ENCODE measurements at places on chromosomes 5 and 9.
A peak's percentile ranks its signal among the peaks of the same experiment; 100 is the strongest.

DNA sequence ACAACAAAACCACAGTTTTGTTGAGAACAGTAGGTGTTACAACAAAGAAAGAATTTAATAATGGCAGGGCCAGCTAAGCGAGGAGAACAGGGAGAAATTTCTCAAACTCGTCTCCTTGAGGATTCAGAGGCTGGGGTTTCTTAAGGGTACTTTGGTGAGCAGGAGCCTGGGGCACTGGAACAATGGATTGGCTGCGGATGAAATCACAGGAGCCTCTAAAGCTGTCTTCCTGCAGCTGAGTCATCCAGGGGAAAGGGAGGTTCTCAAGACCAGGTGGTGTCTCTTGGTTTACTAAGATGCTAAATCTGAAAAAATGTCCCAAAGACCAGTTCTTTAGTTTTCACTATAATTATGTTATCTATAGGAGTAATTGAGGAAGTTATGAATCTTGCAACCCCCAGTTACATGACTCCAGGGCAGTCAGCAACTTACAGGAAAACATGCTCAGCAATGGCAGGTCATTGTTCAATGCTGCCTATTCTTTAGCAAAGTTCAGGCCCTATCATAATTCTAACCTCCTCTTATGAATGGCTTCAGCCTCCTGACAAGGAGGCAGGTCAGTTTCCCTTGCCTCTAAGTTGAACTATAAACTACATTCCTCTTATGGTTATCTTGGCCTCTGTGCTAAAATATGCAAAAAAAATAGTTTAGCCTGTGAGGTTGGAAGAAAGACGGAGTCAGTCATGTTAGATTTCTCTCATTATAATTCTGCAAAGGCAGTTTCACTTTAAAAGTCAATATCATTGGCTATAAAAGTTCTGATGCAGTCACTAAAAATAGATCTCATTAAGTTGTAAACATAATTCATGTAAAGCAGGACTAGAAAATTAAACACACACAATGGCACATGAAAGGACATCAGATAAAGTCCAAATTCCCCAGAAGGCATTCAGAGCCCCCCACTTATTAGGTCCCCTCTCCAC, 63.3 kb upstream of the CKS2 start:
- peak; percentile 63 for DNase-seq
- H3K36me3 ChIP-seq: no peaks in the 10 kb centered on the region
- H3K4me3 ChIP-seq: no peak overlapping the region
- peak overlapping the region; percentile 23 for H3K27ac ChIP-seq

GRCh38 chr9:136087741-136088480, 7.2 kb downstream of the NACC2 start:
- H3K4me1 ChIP-seq: peaks cover 30% of the 10 kb centered on the region
- H3K27ac ChIP-seq: no peak overlapping the region
- H3K27me3 ChIP-seq: no peaks in the 10 kb centered on the region
- no peaks in the 10 kb centered on the region for H3K36me3 ChIP-seq
- H3K4me3 ChIP-seq: no peak overlapping the region

- no peak for DNase-seq
- H3K27ac ChIP-seq: no peak overlapping the region
- H3K4me3 ChIP-seq: no peak overlapping the region
Observed at GRCh38 chr9:122354536-122355199, 16.2 kb upstream of the PTGS1 start.

DNA sequence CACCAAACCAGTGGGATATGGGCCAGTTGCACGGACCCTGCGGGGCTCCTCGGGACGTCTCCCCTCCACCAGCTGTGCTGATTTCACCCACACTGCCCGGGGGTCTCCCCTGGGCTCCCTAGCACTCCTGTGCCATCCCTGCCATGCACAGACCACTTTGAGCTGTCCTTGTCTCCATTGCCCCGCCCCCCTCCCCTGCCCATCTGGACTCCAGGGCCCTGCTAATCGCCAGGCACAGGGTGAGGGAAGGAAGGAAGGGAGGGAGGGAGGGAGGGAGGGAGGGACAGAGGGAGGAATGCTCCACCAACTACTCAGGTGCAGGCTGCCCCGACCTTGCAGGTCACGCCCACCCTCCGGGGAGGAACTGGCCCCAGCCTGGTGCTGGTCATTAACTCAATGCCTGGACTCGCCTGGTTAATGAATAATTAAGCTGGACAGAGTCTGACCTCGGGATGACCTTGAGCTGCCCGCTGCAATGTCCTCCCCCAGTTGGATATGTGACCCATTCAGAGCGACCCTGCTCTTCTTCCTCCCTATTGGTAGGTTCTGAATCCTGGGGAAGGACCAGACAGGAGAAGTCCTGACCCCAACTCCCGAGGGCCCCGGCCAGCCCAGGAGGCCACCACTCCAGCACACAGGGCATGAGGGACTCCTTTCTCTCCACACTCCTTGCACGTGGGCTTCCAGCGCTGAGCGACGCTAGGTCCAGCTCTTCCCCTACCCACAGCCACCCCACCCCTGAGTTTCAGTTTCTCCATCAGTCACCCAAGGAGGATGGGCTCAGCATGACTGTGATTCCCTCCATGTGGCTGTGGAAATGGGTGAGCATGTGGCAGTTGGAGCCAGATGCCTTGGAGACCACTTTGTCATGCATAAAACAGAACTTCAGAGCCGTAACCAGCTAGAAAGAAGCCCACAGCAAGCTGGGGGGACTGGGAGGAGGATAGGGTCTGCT, 62.1 kb downstream of the C9orf50 start:
- H3K4me1 ChIP-seq: peaks cover 67% of the 10 kb centered on the region
- H3K27me3 ChIP-seq: no peaks in the 10 kb centered on the region
- H3K27ac ChIP-seq: no peak overlapping the region
- DNase-seq: peak; percentile 71
- H3K36me3 ChIP-seq: no peaks in the 10 kb centered on the region

GRCh38 chr5:111439473-111440075, 72.8 kb downstream of the STARD4 start:
- no peak overlapping the region for H3K27ac ChIP-seq
- no peaks in the 10 kb centered on the region for H3K27me3 ChIP-seq
- no peaks in the 10 kb centered on the region for H3K36me3 ChIP-seq
- no peak for DNase-seq
- peaks cover 3% of the 10 kb centered on the region for H3K4me1 ChIP-seq
- H3K4me3 ChIP-seq: no peak overlapping the region

- DNase-seq: peak; percentile 15
- H3K27ac ChIP-seq: no peak overlapping the region
- H3K27me3 ChIP-seq: no peaks in the 10 kb centered on the region
Observed at GRCh38 chr5:59182760-59183159, 599.9 kb downstream of the RAB3C start.
